ENCODE measurements at places on chromosomes 4 and X.

GRCh38 chr4:102007959-102008425, 217.5 kb downstream of the BANK1 start:
- no peak for DNase-seq

DNA sequence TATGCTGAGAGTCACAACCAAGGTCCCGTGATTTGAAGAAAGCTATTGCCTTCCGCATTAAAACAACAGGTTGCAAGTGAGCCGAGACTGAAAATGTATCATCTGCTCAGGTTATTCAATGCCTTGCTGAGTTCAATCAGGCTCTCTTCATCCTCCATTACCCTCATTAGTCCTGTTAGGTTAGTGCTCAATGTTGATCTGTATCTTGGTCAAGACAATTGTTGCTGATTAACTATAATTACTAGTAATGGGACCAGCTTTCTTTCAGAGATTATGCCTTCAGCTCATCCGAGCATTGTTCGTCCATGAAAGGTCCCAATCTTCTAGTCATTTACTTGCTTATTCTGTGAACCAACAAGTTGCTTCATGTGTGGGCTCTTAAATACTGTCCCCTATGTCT, 534.6 kb upstream of the FAM241A start:
- DNase-seq = no peak

- no peak for DNase-seq
Measured at GRCh38 chrX:97529536-97530200, 646.0 kb downstream of the RPA4 start.

DNA sequence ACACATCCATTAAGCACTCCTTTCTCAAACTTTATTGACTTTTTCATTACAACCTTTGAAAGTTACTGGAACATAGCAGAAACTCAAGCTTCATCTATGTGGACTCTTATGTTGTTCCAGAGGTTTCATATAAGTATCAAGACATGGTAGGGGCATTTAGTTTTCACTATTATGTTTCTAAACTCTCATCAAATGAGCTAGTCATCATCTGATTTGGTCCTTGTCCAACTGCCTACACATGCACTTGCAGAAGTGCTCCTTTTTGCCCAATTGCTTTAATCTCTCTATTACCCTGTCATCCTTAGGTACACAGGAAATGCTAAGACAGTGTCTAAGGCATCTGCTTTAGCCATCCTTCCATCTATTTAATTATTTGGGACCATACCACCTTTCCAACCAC, 42.2 kb upstream of the EPGN start:
- DNase-seq = no peak

GRCh38 chr4:60249784-60250183, 950.3 kb upstream of the ADGRL3 start:
- DNase-seq = no peak

All from activated CD4-positive, CD25-positive, alpha-beta regulatory T cell (primary cell).